ENCODE measurements at places on chromosomes 3 and 15.

DNA sequence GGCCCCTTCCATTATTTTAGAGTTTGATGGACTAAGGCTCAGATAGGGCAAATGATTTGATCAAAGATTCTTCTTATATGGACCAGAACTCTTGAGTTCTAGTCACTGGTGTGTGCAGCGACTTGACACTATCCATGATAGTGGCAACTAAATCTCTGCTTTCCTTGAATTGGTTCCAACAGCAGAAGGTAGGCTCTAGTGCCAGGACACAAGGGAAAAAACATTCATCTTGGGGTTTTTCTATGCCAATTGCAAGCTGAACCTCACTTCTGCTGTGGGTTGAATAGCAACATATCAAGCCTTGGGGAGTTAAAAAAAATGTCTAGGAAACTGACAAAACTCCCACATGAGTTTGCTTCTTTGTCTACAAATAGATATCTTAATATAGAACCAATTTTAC is 35.1 kb downstream of the CTXND1 start:
- DNase-seq = no peak

GRCh38 chr3:12993517-12994356 is 79.5 kb downstream of the IQSEC1 start:
- peak; percentile 9 for DNase-seq

- DNase-seq = no peak
These were observed 198.2 kb upstream of the TMC3 start for GRCh38 chr15:81572190-81572589.

GRCh38 chr3:154143873-154144272 is 22.7 kb downstream of the ARHGEF26 start:
- no peak for DNase-seq

- no peak for DNase-seq
These were observed 25.8 kb upstream of the GATA2 start for GRCh38 chr3:128518587-128519490.

DNA sequence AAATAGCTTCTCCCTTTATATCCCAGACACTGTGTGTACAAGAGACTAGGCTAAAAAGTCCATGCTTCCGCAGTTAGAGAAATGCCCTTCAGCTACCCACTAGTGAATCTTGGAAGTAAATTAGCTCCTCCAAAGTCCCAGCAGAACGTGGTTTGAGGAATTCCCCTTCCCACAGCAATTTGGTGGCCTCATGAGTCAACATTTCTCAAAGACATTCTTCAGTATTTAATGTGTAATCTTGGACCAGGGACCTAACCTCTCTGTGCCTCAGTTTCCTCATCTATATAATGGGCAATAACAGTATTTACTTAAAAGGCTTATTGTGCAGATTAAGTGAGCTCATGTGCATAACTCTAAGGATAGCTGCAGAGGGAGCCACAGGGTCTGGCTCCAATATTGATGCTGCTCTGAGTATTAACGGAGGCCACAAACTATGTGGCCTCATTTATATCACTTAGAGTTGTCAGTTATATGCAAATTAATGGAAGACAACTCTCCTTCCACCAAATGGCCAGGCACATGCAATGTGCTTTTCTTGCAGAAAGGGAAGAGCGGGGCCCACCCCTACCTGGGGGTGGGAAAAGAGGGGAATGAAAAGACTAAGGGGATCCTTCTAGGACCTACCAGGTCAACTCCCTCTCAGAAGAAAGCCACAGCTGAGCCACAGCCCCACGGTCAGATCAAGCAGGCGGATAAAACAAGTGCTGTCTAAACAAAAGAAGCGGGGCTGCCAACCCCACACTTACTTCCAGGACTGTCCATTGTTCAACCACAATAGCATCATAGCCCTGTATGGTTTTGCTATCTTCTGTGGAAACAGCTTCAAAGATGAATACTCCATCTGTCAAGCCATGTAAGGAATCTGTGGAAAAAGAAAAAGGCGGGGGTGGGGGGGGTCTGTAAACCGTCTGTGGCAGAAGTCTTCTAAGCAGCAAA is 92.4 kb downstream of the OXNAD1 start:
- peak; percentile 46 for DNase-seq

GRCh38 chr3:119630880-119631329 is 29.5 kb downstream of the POPDC2 start:
- no peak for DNase-seq

DNA sequence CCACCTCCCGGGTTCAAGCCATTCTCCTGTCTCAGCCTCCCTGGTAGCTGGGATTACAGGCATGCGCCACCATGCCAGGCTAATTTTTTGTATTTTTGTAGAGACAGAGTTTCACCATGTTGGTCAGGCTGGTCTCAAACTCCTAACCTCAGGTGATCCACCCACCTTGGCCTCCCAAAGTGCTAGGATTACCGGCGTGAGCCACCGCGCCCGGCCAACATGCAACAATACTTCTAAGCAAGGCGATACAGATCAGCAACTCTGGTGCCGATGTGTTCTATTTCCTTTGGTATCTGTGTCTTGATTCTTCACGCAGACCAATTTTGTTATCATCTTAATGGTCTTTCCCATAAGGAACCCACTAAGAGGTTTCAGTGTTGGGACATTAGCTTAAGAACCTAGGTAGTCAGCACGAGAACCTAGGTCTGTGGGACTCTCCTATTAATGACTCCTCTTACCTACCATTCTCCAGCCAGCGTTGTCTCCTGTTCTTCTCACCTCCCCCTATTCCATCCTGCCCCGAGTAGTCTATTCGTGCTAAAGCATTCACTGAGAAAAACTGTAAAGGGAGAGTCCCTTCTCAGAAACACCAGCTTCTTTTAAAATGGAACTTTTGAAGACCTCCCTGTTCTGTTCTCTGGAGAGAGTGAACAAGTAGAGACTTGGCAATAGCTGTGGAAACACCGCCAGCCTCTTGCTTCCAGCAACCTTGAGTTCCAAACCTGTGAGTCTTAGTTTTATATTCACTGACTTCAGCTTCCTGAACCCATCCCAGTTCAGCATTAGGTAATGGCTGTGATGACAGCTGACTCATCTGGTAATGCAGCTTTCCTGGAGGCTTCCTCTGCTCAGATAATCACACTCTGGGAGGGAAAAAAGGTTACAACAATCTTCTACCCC is 61.2 kb downstream of the TSC22D2 start:
- DNase-seq = peak; percentile 99

DNA sequence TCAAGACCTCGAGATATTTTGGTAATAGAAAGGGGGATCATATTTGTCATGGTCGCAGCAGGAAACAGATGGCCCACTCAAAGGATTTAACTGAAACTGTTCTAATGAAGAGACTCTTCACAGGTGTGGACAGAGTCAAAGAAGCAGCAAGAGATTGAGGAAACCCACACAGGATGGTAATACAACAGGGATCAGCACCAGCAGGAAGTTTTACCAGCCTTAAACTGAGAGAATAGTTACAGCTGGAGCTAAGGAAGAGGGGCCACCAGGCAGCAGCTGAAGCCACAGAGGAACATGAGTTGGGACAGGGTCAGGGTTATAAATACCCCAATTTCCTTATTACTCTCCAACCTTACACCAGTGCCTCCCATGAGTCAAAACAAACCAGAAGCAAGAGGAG is 131.8 kb upstream of the UBE2E2 start:
- DNase-seq = no peak

DNA sequence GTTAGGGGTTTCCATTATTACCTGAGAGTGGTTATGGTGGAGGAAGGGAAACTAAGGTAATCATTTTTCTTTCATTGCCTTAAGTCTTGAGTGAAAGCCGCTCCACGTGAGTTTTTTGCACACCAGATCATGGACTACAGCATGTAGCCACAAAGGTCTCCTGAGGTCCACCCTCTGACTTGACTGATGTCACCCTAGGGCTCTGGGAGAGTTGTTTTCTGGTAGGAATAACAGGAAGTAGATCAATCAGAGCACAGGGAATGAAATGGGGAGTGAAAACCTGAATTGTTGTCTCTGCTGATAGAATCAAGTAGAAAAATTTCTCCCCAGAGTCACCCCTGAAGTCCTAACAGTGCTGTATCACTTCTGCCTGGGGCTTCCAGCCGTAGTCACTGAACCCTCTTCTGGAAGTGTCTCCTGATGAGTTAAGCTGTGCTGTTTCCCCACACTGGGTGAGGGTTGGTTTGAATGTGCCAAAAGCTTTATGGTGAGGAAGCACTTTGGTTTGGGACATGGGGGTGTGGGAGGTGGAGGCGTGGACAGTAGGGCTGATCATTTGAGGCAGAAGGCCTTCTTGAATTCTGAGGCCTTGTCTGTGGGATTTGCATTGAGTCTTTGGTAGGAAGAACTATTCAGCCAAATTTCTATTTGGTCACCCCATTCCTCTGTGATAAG is 64.3 kb downstream of the SLCO3A1 start:
- DNase-seq = no peak

GRCh38 chr3:181773921-181774320 is 62.2 kb downstream of the SOX2 start:
- DNase-seq = no peak

DNA sequence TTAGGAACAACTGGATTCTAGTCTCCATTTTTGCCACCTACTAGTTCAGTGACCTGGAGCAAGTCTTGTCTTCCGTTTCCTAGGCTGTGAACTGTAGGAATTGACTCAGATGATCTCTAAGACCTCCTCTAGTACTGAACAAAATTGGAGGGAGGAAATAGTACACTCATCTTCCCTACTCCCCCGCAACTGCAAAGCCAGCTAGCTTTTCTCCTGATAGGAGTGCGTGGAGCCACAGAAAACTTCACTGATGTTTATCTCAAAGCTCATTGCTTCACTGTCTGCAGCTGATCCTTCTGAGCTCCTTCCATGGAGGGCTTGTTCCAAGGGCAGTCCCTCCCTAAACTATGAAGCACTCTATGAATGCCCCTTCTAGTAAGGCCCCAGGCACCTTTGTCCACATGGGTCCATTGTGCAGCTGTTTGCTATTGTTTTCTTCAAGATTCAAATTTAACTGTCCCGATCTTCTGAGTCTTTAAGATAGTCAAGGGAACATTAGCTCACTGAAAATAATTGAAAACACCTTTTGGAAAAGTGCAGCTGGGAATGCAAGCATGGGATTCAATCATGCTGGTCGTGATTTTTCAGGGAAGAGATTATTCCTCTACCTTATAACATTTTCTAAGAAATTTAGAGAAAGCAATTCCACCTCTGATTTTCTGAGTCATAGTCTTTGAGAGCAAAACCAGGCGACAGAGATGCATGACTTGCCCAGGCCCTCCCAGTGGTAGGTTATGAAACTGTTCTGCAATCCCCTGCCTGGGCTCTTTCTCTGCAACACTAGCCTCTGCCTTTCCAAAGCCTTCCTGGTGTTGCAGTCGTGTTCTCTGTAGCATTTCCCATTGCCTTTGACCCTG is 24.3 kb downstream of the FILIP1L start:
- DNase-seq = peak; percentile 70

- no peak for DNase-seq
These were observed 52.4 kb upstream of the SRGAP3 start for GRCh38 chr3:9301798-9302197.

DNA sequence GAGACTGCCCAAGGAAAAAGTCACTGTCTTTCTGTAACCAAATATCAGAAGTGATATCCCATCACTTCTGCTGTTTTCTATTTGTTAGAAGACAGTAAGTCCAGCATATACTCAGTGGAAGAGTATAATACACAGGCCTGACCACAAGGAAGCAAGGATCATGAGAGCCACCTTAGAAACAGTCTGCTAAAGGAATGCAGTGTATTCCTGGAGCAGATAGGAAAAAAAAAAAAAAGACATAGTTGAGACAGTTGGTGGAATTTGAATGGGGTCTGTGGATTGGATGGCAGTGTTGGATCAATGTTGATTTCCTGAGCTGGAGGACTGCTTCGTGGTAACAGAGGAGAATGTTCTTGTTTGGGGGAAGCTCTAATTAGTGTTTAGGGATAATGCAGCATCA is 26.5 kb upstream of the FBXL2 start:
- no peak for DNase-seq

GRCh38 chr3:64748244-64748904 is 60.6 kb upstream of the ADAMTS9 start:
- no peak for DNase-seq

DNA sequence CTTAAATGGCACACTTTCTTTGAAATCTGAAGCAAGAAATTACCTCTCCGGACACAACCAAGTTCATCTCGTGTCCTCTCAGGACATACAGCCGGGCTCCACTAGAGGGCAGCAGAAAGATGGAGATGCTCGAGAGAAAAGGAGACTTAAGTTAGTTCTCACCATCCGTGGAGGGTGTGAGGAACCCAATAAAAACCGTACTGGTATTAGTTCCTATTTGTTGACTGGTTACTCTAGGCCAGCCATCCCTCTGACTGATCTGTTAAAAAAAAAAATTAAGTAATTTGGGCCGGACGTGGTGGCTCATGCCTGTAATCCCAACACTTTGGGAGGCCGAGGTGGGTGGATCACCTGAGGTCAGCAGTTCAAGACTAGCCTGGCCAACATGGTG is 7.9 kb upstream of the CYP11A1 start:
- peak; percentile 75 for DNase-seq

GRCh38 chr3:51082363-51082762 is 302.7 kb upstream of the MANF start:
- no peak for DNase-seq

GRCh38 chr3:190581041-190581541 is 67.2 kb downstream of the IL1RAP start:
- DNase-seq = peak; percentile 21

- DNase-seq = no peak
These were observed 1.9 kb upstream of the CAMKV start for GRCh38 chr3:49871531-49872153.

- no peak for DNase-seq
These were observed 98.8 kb upstream of the GALNT15 start for GRCh38 chr3:16075647-16076046.

GRCh38 chr15:25773248-25773647 is 89.9 kb downstream of the ATP10A start:
- DNase-seq = no peak

GRCh38 chr3:42739401-42740158 is 33.5 kb downstream of the CCDC13 start:
- no peak for DNase-seq

DNA sequence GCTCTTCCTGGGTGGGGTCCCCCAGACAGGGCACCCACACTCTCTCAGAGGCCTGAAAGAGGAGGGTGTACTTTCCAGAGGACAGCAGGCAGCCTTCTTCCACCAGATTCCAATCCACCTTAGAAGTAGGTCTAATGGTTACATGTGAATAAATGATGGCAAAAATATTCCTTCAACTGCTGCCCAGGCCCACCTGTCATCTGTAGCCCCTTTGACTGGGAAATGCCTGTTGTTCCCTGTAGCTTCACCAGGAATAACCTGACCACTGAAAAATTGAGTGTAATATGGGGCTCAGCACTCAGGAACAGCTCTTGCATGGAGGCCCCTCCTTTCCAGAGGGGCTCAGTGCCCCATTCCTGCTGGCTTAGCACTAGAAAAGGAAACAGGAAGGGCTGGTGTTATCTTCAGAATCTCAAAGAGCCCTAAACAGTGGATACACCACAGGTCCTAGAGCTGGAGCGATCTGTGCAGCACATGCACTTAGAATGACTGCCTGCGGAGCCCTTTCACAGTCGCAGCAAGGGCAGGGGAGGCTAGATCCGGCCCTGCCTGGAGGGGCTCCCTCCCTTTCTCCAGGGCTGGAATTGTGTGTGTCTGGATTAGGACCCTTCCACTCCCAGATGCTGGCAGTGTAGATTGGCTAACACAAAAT is 32.1 kb downstream of the SLC22A14 start:
- DNase-seq = no peak

GRCh38 chr3:11272906-11273574 is 843 bp downstream of the ATG7 start:
- DNase-seq = no peak

- no peak for DNase-seq
These were observed 19.1 kb upstream of the RPL22L1 start for GRCh38 chr3:170889132-170889531.
